ENCODE measurements at places on chromosomes 3 and 15. TPM values are rescaled to one million over a fixed set of nuclear protein-coding genes. Genes with fewer than 3 reads are reported as not detected.

Gene SLC12A1
- polyA plus RNA-seq = 1.2 TPM

Gene TNNC1
- polyA plus RNA-seq = 91.7 TPM

Gene FANCD2OS
- 118 TPM for polyA plus RNA-seq

Gene TRH
- polyA plus RNA-seq = 1.8 TPM

Gene GPD1L
- 13.4 TPM for polyA plus RNA-seq
